ENCODE measurements at places on chromosomes 2 and 18.

GRCh38 chr2:128682266-128682665 is 363.6 kb upstream of the HS6ST1 start:
- no peak for DNase-seq

GRCh38 chr18:78228974-78229373 is 750.6 kb upstream of the SALL3 start:
- no peak for DNase-seq

DNA sequence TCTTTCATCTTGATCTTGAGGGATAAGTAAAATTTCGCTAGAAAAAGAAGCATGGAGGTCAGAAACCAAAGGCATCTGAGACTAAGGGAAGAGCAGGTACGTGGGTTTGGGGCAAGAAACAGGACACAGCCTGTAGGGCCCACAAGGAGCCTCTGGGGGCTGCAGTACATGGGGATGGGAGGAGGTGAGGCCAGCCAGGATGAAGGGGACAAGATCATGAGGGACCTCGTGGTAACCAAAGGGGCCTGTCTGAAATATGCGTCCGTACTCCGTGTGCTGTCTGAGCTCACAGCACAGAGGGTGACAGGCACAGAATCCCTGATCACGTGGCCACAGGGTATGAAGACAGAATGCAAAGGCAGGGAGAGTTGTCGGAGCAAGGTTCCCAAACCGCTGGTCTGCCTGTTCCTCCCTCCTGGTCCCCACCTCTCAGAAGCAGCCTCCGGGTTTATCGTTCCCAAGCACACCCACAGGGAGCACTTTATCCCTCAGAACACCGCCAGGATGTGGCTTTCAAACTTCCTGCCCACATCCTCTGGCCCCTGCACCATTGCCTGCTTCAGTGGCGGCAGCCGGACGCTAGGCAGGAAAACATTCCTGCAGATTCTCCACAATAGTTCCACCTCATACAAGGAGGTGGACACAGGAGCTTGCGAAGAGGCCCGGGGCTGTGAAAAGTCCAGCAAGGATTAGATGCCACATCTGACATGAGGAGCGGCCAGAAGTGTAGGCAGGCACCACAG is 12.0 kb downstream of the TMEM163 start:
- DNase-seq = no peak

- peak; percentile 74 for DNase-seq
Measured at GRCh38 chr2:133561045-133561852, 7.0 kb downstream of the NCKAP5 start.
